Dorsolateral prefrontal cortex (tissue), 122 donors: ENCODE measurements at places on chromosomes 11 and 22.

DNA sequence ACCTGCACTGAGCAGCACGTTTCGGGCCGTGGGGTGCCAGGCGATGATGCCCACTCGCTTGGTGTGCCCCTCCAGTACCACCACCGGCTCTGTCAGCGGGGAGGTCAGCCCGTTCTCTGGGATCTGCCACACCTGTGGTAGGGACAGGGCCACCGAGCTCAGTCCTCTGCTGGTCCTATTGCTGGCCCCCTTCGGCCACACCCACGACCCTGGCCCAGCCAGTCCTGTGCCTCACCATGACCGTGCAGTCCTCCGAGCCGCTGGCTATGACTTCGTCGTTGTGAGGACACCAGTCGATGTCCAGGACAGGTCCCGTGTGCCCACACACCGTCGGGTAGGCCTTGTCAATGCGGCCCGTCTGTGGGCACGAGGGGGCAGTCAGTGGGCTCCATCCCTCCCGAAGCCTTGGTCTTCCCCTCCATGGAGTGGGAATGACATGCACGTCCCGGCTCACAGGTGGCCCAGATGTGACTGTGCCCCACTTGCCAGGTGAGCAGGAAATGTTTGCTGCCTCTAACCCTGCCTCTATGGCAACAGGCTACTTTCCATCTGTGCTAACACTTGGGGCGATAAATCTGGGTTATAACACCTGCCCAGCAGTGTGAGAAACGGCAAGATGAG, 1.4 kb downstream of the CORO1B start:
- no peak for DNase-seq

- DNase-seq = no peak
These were observed 33.1 kb downstream of the TREH start for GRCh38 chr11:118646393-118646792.

DNA sequence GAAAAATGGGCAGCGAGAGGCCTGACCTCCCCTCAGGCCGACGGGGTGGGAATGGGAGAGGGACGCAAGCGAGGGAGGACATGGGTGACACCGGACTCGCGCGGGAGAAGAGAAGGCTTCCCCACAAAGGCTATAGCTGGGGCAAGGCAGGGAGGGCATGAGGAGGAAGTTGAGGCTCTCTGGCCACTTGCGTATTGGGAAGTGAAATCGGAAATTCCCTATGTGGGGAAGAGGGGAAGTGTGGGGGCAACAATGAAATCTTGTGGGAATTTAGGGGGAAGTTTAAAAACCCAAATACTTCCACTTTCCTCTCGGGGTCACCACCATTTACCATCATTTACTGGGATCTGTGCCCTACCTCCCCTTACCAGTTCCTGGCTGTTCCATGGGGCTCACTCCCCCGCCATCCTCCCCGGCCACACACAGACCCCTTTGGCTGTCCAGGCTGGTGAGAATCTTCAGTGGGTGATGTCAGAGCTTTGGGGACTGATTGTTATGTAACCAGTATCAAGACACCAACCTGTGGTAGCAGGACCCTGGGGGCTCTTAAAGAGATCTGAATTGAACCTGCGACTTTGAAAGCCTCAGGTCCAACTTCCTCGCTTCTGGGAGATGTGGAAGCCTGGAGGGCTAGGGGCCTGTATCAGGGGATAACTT, 951 bp upstream of the EHD1 start:
- DNase-seq = no peak

- no peak for DNase-seq
These were observed 2.5 kb downstream of the KCNJ11 start for GRCh38 chr11:17385926-17386325.

DNA sequence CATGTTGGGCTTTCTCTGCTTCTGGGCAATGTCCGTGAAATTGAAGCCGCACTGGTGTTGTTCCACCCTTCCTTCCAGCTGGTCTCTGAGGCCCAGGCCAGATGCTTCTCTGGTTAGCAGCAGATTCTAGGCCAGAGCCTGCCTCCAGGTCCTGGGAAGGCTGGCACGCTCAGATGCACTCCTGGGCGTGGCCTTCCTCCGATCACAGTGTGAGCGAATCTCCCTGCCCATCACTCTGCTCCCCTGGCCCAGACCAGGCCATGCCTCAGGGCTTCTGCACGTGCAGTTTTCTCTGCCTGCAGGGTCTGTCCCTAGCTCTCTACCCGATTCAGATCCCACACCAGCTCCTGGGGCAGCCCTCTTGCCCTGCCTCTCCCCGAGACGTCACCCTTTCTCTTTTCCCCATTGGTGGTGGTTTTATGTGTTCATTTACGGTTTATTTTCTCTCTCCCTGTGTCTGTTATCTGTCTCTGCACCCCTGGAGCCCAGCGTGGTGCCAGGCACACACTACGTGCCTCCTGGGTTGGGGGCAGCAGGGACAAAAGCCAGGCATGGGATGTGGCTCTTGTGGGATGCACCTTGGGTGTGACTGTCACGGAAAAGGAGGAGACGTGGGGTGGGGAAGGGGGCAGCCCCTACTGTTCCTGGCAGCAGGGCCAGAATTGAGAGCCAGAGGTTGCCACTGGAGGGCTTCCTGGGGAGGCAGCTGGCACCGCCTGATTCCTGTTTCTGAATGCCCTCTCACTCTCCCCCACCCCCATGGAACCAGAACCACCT, 66.0 kb downstream of the KCNQ1 start:
- DNase-seq = no peak

DNA sequence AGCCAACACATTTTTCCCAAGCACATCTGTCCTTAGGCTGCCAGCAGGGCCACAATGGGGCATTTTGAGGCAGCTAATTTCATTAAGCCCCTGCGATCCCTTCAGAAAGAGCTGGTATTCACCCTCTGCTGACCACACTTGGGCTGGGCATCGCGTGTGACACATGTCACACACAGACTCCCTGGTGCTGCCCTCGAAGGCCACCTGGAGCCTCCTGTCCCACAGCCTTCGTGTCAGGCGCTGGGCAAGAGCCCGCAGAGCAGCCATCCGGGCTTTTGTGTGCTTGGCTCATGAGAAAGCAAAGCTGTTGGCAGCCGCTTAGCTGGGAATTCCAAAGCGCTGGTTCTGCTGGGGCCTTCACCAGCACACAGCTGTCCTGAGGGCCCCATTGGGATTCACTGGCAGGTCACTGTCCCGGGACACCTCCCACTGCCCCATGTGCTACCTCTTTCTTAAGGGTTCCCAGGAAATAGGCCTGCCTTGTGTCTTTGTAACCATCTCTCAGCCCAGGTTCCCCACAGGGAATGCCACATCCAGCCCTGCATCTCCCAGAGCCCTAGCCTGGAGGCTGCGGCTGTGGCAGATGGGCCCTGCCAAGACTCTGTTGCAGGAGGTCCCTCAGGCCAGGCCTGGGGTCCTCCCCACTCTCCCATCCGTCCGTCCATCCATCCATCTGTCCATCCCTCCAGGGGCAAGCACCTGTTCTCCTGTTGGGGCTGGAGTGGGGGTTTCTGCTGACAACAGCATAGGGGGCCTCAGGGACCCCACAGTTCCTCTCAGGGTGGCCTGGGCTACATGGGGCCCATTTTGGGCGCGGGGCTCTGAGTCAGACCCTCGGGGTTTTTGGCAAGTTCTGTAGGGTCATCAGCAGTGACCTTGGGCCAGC, 4.9 kb downstream of the CLDN5 start:
- DNase-seq = no peak

GRCh38 chr11:123509737-123510578, 79.9 kb downstream of the GRAMD1B start:
- DNase-seq = peak; percentile 64

DNA sequence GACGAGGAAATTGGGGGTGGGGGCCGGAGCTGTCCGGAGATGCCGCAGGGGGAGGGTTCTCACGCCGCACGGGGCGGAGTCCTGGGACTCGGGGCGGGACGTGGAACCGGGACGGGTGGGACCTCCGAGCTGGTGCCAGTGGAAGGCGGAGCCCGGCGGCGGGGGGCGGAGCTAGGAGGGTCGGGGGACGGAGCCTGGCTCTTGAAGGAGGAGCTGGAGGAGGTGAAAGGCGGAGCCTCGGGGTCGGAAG, 271 bp downstream of the FKBP2 start:
- DNase-seq = no peak
